Activated CD8-positive, alpha-beta T cell treated with anti-CD3 and anti-CD28 coated beads for 36 hours (primary cell): ENCODE measurements at places on chromosomes 16 and 17. TPM values are rescaled to one million over a fixed set of nuclear protein-coding genes. Genes with fewer than 3 reads are reported as not detected.

- peak; percentile 46 for DNase-seq
These were observed 59.2 kb downstream of the PLD6 start for GRCh38 chr17:17146786-17147406.

- no peak for DNase-seq
These were observed 88.0 kb upstream of the CBX4 start for GRCh38 chr17:79927136-79927661.

DNA sequence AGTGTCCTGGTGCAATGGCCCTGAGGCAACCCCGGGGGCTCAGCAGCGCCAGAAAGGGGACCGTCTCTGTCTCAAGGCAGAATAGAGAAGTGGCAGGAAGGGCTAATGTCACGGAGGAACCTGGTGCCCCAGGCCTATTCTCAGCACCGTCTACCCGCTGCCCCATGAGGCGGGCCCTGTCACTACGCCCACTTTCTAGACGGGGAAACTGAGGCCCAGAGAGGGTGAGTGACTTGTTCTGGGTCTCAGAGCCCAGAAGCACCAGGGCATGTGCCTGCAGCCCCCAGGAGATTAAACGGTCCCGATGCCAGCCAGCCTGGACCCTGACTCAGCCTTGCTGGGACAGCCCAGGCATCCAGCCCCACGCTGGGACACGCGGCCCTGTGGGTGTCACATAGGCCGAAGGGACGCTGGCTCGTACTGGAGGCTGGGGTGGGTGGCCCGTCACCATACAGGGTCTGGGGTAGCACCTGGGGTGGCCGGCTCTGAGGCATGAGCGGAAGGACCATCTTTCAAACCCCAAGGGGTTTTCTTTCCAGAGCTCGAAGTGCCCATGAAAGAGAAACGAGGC, 40.2 kb upstream of the PABPN1L start:
- no peak for DNase-seq

The CDH3 gene
- 2.1 TPM for total RNA-seq

DNA sequence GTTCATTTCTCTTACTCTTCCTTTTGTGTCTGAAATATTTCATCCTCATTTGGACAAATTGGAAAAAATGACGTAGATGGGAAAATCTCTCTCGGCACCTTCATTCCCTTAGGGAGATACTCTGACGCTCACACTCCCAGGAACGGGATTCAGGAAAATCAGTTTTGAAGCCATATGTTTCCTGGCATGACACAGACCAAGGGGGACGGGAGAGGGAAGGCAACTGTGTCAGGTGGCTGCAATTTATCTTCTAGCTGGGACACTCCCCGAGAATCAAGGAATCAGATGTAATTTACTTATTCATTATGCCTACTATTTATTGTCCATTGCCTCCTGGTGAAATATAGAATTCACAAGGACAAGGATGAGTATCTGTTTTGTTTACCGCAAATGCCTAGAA, 65.5 kb downstream of the IRX5 start:
- DNase-seq, result no peak

- no peak for DNase-seq
These were observed 162.3 kb downstream of the ABCA8 start for GRCh38 chr17:68792873-68793272.

DNA sequence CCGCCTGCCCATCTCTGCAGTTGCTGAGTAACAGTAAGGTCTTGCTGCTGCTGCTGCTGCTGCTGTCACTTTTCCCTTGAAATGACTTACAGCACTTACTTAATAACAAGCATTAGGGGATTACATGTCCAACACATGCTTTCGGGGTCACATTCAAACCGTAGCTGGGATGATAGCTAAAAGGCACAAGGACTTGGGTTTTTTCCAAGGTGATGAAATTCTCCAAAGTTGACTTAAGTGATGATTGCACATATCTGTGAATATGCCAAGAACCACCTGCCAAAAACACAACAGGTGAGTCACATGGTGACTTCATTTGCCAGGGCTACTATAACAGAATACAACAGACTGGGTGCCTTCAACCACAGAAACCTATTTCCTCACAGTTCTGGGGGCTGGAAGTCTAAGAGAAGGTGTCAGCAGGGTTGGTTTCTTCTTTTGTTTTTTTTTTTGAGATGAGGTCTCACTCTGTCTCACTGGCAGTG, 121.9 kb upstream of the TNRC6C start:
- peak; percentile 75 for DNase-seq

The TOX3 gene
- not detected for total RNA-seq

DNA sequence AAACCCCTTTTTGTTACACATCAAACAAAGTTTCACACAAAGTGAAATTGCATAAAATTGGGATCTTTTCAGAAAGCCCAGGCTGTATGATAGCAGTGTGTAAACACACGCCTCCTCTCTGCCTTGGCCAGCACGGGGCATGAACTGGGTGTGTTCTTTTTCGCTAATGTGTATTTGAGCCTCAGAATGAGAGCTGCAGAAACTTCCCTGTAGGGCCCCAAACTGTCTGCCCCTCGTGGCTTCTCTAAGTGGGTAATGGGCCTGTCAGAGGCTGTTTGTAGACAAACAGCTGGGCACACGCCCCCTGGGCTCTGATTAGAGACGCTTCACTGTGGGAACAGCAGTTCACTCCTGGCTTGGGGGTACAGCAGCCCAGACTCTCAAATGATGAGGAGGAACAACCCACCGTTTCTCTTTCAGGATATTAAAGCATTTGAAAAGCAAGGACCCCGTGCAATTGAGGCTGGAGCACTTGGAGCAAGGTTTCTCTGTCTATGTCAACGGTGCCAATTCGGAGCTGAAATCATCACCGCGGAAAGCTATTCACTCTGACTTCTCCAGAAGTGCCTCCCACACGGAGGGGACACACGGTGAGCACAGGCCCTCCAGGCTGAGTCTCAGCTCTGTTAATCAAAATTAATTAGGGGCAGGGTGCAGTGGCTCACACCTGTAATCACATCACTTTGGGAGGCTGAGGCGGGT, 78.4 kb downstream of the KATNIP start:
- DNase-seq, result no peak

- DNase-seq, result no peak
These were observed 52.0 kb upstream of the TEKT3 start for GRCh38 chr17:15393414-15393813.

GRCh38 chr17:13576661-13577526, 24.8 kb downstream of the HS3ST3A1 start:
- no peak for DNase-seq

GRCh38 chr17:53792997-53793396, 29.7 kb upstream of the KIF2B start:
- DNase-seq, result no peak

- DNase-seq, result no peak
These were observed 13.4 kb downstream of the GINS2 start for GRCh38 chr16:85675251-85675874.

The TSPAN10 gene
- total RNA-seq, result 0.18 TPM

GRCh38 chr16:11586856-11587642, at the start of gene LITAF:
Gene LITAF (minus strand): TSS chr16:11586919. CDS start chr16:11556730, 30,189 bp downstream.
- peak; percentile 68 for DNase-seq

DNA sequence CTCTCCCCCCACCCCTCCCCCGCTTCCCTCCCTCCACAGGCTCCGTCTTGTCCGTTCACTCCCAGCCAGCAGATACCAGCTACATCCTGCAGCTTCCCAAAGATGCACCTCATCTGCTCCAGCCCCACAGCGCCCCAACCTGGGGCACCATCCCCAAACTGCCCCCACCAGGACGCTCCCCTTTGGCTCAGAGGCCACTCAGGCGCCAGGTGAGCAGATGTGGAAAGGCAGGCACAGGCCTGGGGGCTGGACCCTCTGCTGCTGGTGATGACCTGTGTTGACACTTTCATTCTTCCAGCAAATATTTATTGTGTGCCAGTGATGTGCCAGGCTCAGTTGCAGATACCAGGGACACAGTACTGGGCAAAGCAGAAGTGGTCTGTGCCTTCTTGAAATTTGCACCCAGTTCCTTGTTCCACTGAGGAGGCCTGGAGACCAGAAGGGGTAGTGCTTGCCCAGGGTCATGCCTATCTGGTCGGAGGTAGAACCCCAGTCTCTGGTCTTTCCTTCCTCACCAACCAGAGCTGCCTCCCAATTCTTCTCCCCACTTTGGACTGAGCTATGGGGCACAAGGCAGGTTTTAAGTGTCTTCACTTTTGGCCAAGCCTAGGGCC, 10.3 kb upstream of the ABCC3 start:
- no peak for DNase-seq

The ZNF469 gene
- 0.45 TPM for total RNA-seq

The MVD gene
- 89.9 TPM for total RNA-seq

The FOXC2 gene
- total RNA-seq, result not detected

The CLEC3A gene
- not detected for total RNA-seq

The CBX2 gene
- total RNA-seq, result 8.0 TPM

The CCL16 gene
- total RNA-seq, result not detected

The WNK4 gene
- total RNA-seq, result 0.72 TPM

- no peak for DNase-seq
These were observed 98.4 kb upstream of the DNAH9 start for GRCh38 chr17:11499881-11500280.

DNA sequence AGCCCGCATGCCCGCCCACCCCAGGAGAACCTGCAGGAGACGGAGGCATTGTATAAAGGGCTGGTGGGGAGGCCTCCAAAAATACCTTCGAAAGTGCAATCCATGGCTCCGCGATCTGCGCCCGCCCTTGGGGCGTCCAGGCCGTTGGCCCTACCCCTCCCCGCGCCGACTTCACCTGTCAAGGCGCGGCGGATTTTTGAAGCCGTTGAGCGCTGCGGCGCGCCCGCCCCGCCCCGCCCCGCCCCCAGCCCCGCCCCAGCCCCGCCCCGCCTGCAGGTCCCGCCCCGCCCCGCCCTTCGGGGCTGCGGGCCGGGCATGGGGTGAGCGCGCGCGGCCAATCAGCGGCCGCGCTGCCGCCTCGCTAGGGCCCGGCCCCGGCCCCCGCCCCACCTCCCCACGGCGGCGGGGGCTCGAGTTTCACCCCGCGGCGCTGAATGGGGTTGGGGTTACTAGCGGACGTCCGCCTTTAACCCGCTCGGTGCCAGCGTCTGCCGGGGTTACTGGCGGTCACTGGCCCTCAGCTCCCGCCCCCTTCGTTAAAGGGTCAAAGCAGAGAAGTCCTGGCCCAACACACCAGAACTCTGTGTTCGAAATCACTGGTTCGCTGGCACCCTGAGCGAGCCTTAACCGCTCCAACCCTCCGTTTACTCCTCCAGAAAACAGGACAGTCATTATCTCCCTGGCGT, 13.2 kb downstream of the SREBF1 start:
- peak; percentile 86 for DNase-seq

DNA sequence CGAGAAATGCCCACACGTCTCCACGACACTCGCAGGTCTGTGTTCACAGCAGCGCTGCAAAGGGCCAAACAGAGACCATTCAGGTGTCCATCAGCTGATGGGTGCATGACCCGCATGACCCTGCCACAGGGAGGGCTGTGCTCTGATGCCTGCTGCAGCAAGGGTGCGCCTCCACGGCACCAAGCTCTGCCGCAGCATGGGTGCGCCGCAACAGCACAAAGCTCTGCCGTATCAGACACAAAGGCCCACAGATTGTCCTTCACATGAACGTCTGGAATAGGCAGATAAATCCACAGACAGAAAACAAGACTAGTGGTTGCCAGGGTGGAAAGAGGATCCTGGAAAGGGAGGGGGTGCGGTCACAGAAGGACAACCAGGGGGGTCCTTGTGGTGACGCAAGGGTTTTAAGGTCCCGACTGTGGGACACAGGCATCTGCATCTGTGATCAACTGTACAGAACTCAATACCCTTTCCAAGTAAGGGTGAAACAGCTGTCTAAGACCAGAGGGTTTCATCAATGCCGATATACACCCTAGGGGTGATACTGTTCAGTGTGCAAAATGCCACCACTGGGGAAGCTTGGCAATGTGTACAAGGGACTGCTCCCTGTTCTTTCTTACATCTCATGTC, 121.0 kb downstream of the ANKRD11 start:
- DNase-seq, result no peak

DNA sequence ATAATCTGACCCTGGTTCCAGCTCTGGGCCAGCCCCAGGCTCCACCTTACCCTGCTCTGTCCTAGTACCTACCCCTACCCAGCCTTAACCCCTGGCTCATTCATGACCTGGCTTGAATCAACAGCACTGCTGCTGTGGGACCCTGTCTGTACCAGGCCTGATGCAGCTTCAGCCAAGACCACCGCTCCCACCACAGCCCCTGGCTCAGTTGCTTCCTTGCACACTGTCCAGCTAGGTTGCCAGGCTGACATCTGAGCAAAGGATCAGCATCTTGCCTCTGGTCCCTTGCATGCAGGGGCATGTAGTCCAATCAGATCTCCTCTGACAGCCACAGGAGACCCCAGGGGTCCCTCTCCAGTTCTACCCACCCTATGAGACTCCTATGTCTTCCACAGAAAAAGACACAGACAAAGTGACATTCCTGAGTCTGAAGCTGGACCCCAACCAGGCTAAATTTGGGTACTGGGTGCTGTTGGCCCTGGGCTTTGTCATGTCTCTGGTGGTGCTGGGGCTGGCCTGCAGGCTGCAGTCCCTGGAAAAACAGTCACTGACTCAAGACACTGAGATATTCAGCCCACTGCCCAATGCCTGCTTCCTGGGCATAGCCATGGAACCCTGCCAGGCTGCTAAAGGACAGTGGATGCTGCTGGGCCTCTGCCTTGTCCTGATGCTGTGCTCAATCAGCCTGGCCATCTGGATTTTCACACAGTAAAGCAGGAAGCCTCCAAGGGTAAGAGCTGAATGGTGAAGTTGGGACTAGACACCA, 3.9 kb upstream of the KCNH6 start:
- no peak for DNase-seq

The C1QL1 gene
- not detected for total RNA-seq

GRCh38 chr17:29095439-29095838, 52.5 kb downstream of the PIPOX start:
- no peak for DNase-seq

GRCh38 chr17:77572065-77572601, 386.4 kb upstream of the TNRC6C start:
- DNase-seq, result no peak

The SLC16A13 gene
- total RNA-seq, result 5.9 TPM

The USP43 gene
- 0.43 TPM for total RNA-seq

The SAMD14 gene
- 1.3 TPM for total RNA-seq

DNA sequence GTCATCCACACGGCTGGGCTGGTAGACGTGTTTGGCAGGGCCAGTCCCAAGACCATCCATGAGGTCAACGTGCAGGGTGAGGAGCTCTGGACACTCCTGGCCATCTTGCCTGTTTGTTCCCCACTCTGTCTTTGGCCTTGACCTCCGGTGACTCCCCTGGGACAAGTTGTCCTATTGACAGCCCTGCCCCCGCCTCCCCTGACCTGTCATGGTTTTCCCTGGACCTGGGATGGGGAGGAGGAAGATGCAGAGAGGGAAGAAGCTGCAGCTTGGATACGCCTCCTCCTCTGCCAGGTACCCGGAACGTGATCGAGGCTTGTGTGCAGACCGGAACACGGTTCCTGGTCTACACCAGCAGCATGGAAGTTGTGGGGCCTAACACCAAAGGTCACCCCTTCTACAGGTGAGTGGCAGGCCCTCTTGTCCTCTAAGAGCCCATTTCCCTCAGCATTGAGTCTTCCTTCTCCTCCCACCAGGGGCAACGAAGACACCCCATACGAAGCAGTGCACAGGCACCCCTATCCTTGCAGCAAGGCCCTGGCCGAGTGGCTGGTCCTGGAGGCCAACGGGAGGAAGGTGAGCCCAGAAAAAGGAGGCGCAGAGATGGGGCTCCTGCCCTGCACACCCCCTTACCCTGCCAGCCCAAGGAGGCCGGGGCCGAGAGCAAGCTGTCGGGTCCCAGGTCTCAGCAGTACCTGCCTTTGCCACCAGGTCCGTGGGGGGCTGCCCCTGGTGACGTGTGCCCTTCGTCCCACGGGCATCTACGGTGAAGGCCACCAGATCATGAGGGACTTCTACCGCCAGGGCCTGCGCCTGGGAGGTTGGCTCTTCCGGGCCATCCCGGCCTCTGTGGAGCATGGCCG, 1.4 kb downstream of the HSD3B7 start:
- no peak for DNase-seq
